ENCODE measurements at places on chromosomes 2 and 18.

DNA sequence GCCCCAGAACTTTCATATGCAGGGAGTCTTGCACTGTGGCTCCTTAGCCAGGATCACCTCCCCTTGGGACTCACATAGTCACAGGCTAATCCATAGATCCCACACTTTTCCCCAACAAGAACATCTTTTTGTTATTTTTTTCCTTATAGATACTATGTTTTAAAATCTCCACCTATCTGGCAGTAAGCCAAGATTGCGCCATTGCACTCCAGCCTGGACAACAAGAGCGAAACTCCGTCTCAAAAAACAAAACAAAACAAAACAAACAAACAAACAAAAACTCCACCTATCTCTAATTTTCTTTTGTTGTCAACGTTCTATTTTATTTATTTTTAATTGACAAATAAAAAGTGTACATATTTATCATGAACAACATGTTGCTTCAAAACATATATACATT, 141.7 kb downstream of the PDE11A start:
- DNase-seq: no peak

DNA sequence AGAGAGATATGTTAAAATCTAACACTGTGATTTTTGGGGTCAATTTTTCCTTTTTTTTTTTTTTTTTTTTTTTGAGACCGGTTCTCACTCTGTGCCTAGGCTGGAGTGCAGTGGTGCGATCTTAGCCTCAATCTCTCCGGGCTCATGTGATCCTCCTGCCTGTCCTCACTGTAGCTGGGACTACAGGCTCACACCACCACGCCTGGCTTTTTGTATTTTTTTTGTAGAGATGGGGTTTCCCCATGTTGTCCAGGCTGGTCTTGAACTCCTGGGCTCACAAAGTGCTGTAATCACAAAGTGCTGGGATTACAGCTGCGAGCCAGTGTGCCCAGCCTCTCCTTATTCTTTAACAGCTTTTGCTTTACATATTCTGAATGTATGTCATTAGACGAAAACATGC, 2.9 kb upstream of the HAAO start:
- DNase-seq: no peak

DNA sequence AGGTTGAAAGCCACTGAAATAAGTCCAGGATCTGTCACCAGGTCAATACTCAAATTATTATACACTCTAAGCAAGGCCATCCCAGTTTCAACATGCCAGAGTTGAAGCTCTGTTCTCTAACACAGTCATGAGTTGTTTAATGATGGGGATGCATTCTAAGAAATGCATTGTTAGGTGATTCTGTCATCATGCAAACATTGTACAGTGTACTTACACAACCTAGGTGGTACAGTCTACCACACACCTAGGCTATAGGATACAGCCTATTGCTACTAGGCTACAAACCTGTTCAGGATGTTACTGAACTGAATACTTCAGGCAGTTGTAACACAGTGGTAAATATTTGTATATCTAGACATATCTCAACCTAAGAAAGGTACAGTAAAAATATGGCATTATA, 162.2 kb downstream of the BAZ2B start:
- DNase-seq: no peak

DNA sequence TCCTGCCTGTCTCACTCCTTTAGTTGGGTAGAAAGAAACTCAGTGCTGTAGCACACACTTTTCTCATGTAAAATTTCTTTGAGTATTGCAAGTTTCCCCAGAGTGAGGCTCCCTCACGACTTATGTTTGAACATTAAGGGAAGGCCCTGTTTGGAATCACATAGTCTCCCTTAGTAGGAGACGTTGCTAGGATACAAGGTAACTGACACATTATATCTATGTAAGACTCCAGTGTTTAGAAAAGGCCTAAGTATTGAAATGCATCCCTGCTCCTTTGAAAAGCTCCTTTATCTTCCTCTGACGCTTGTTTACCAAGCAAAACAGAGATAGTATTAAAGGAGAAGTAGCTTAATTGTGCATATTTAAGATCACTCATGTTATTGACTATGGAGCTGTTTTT, 248.2 kb downstream of the PHLPP1 start:
- DNase-seq: no peak

DNA sequence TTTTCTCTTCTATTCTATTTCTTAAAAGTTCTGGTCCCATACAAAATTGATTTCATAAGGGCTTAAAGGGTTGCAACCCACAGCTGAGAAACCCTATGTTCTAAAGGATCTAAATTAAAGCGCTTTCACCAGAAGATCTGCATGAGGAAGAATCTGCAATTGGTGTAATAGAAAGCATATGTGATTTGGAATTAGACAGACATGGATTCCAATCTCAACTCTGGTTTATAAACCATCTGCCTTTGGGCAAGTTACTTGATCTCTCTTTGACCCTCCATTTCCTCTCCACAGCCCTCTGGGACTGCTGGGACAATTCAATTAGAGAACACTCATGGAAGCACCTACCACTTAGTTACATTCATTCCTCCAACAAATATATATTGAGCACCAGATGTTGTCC, 178.7 kb downstream of the ANTXR1 start:
- DNase-seq: no peak

DNA sequence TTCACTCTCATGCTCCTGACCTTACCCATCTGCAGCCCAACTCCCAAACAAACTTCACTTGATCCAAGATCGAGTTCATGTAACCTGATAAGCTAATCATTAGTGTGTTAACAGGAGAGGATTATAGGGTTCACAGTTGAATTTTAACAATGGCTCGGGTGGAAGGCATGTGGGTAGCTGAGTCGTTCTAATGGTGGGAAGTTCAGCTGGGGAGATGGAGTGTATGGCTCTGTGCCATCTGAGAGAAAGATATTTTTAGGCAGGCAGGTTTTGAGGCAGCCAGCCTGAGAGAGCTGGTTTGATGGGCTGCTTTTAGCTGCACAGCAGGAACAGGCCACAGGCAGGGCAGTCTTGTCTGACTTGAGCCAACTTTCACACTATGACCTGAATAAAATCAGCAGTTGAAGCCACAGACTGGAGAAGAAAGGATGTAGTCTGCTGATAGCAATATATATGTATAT, 17.7 kb upstream of the NFE2L2 start:
- no peak for DNase-seq

- no peak for DNase-seq
These were observed 196.4 kb upstream of the PXDN start for GRCh38 chr2:1940679-1941078.

DNA sequence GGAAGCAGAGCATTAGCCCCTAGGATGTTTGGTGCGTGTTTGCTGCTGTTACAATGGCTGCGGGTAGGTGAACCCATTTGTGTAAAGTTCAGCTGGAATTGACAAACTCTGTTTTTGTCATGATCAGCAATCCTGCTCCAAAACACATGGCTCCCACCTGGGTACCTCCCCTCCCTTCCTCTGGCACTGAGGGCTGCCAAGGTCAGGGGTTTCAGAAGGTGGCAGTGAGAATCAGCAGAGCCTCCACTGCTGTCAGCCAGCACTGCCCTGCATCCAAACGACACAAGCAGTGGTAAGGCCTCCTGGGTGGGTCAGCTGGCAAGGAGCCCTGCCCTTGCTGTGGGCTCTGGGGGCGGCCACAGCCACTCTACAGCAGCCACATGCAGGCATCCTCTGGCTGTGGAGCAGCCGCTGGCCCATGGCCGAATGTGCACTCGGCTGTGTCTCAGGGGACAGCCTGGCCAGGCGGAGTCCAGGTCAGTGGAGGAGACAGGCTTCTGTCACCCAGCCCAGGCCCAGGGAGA, 32.8 kb upstream of the LDLRAD4 start:
- no peak for DNase-seq

GRCh38 chr2:207239754-207240494, 74.2 kb upstream of the KLF7 start:
- no peak for DNase-seq

GRCh38 chr2:85156619-85157018, 23.4 kb downstream of the TCF7L1 start:
- no peak for DNase-seq

GRCh38 chr2:134132490-134132857, 121.4 kb upstream of the MGAT5 start:
- no peak for DNase-seq

DNA sequence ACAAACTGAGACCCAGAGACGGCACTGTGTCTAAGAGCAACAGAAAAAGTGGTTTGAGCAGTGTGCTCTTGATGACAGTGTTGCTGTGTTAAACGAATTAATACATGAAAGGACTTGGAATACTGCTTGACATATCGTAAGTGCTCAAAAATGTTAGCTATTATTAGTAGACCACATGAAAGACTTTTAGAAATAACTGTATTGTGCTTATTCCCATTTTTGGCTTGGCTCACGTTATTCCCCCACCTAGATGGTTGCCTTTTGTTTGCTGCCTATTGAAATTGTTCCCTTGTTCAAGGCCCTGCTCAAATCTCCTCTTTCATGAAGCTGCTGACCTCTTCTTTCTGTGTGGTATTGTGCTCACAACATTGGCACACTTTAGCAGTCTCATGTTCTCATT, 27.8 kb upstream of the C2orf74 start:
- DNase-seq: no peak

DNA sequence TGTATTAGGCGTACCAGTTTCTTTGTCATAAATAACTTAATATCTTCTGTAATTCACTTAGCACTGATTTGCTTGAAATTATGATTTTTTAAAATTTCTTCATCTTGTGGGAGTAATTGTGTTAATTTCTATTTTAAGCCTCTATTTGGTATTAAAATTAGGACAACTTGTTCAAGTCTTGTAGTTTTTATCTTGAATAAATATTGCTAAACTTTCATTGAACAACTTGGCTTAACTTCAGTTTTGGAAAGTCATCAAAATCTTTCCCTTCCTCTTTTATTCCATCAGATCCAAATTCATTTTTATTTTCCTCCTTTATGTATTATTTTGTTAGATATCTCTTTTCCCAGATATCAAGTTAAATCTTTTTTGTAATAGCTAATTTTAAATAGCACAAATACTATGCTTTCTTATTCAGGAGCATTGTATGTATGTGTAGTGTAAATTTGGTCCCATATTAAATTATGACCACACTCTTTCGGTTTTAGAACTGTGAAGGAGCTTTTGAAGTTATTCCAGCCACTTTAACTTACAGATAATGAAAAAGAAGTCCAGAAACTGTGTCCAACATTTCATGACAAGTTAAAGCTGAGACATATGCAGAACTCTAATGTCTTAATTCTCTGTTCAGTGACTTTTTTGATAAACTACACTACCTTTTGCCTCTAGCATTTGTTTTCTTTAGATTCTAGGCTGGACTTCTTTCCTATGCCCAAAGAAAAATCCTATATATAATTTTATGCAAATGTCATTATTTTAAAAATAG, 31.7 kb upstream of the NT5C1B start:
- DNase-seq: no peak

DNA sequence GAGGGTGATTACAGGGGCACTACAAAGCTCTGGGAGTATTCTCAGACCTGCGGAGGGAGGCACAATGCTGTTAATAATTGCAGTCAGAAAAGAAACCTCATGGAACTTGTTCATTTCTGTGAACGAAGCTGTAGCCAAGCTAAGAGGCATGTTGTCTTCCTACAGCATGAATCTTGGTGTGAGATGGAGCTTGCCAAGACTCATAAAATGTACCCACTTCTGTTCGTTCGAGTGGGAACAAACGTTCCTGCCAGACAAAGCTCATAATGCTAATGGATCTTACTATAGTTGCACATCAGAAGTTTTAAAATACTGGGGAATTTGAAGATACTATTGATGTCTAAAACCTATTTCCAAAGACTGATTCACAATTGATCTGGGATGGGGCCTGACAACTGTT, 489.1 kb downstream of the ZEB2 start:
- no peak for DNase-seq

DNA sequence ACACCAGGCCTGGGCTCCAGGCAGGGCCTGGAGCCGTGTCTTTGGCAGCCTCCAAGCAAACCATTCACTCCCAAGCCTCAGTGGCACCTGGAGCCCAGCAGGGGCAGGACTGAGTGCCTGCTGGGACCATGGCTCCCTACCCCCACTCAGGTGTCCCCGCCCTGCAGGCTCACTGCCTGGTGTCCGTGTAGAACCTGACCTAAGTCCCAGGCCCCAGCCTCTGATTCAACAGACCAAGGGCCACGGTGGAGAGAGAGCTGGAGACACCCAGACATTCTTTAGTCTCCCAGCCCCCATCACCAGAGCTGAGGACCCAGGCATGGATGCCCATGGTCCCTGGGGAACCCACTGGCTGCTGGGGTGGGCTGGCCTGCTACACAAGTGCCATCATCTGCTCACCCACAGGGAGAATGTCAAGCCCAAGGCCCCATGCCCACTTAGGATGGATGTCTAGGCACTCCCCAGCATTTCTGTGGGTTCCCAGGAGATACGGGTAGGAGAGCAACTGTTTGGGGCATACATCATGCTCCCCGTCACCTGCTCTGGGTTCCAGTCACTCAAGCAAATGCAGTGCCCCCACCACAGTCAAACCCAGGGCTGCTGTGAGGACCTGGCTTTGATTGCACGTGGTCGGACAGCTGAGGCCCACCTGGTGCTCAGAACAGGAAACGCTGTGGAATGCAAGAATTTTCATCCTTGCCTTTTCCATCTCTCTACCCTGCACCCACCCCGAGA, 42.9 kb upstream of the ATG16L1 start:
- no peak for DNase-seq

GRCh38 chr18:52325997-52326396, 14.0 kb upstream of the DCC start:
- DNase-seq: no peak

- DNase-seq: no peak
These were observed 185.9 kb downstream of the ICOS start for GRCh38 chr2:204122425-204122824.

- no peak for DNase-seq
These were observed 12.6 kb downstream of the FAM161A start for GRCh38 chr2:61841286-61841685.

GRCh38 chr2:160905862-160906261, 254.4 kb upstream of the TANK start:
- DNase-seq: no peak

- DNase-seq: no peak
These were observed 207.6 kb downstream of the PPP1R1C start for GRCh38 chr2:182193291-182193690.

DNA sequence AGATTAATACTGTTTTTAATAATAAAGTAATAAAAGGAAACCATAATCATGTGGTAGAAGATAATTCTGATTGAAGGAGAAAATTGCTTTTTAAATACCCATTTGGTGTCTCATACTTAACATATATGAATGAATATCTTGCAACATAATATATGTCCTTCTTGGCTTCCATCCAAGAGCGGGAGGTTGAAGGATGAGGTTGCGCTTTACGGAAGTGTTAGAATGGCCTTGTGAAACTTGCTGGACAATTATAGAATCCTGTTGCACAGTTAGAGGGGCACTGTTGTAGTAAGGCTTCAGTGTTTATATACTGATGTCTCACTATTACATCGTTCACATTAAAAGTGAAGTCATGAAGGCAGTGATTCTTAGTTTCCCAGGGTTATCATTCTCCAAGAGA, 9.4 kb downstream of the INSIG2 start:
- no peak for DNase-seq

DNA sequence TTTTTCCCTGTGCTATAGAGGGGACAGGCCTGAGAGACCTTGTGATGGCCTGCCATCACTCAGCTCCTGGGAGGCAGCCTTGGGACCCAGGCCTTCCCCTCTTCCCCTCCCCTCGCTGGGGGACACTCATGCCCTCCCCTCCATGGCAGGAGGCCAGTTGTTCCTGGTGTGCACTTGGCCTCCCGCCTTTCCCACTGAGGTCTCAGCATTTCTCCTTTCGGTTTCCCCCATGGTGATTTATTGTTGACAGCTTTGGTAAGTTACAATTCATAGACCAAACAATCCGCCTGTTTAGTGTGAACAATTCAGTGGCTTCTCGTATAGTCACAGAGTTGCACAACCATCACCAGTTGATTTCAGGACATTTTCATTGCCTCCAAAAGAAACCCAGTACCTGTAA, 10.2 kb upstream of the CNDP1 start:
- DNase-seq: no peak

GRCh38 chr2:120766470-120767351, 31.0 kb downstream of the GLI2 start:
- no peak for DNase-seq
